ENCODE measurements at places on chromosomes 6 and 20.

DNA sequence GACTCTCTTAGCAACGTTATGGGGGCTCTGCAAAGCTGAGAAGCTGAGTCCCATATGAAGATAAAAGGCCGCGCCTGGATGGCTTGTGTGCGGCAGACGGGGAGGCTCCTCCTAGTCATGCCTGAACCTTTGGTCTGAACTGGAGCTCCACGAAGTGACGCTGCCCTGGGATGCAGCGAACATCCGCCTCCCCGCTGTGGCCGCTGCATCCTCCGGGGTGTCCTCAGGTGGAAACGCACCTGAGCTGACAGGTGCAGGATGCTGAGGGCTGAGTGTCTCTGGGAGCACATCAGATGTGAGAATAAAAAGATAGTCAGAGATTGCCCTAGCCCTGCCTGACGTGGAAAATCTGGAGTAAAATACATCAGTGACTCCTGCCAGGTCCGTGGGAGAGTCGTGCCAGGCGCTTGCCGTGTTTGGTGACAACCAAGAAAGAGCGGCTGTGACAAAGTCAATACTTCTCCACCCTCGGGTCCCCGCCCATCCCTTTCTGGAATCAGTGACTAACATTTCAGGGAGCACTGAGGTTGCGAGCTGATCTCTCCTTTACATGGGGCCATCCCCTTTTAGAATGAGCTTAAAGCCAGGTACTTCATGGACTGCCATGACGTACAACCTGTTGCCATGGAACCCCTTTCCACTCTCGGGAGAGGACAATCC lies 162.8 kb upstream of the AFDN start:
- no peak for DNase-seq

DNA sequence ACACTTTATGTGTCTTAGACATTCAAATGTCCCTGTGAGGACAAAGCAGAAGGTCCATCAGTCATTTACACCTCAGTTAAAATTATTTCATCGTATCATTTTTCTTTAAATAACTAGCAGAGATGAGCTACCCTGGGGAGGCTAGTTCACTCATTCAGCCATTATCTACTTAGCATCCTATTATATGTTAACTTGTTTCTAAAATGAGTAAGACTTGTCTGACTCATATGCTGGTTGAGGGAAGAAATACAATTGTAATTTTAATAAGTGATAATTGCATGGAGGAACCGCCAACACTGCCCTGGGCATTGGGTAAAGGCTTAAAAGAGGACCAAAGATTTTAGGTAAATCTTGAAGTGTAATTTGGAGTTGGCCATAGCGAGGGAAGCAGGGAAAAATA lies 12.4 kb upstream of the PTPRK start:
- DNase-seq, result no peak

DNA sequence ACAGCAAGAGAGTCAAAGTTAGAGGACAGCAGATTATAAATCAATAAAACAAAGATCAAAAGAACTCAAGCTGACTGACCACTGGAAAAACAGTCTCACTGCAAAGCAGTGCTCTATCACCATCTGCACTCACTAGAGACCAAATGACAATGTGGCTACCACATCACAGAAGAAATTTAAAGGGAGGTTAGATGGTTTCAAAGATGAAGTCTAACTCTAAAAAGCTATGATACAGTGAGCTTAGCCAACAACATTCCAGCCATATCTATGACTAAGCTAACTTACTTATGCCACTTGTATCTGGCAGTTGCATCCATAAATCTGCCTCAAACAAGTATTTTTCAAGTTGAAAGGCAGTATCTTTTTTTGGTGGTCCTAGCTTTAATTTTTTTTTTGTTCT lies 68.6 kb downstream of the ARHGAP18 start:
- no peak for DNase-seq

- DNase-seq, result no peak
Observed at GRCh38 chr6:46711491-46711890, 23.7 kb downstream of the PLA2G7 start.

GRCh38 chr20:44170816-44171410 lies 16.1 kb downstream of the JPH2 start:
- no peak for DNase-seq

GRCh38 chr6:161635975-161636374 lies 362.1 kb upstream of the AGPAT4 start:
- DNase-seq, result no peak

- DNase-seq, result no peak
Observed at GRCh38 chr6:11609324-11610071, 71.9 kb downstream of the TMEM170B start.

DNA sequence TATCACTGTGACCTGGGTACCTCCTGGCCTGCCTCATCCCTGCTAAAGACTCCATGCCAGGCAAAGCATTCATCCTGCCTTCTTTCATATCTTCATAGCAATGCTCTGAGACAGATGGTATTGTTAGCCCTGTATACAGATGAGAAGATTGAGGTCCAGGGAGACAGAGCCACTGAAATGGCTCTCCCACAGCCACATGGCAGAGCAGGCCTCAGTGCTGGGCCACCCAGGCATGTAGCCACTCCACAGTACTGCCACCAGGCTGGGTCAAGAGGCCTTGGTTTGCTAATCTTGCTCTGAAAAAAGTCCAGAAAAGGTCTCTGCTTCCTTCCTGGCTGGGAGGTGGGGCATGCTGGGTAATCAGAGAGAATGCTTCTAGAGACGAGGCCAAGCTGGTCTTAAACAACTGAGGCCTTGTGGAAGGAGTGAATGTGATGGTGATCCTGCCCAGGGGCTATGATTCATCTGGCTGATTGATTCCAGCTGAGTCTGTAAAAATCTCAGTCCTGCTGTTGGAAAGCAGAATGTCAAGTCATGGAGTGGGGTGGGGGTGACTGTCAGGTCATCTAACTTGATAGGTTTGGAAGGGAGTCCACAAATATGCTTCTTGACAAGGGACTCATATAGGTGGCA lies 29.8 kb downstream of the HM13 start:
- DNase-seq, result no peak

- DNase-seq, result no peak
Observed at GRCh38 chr20:14775778-14776177, 438.4 kb upstream of the FLRT3 start.

All from NCI-H1048 (cell line).